ENCODE measurements at places on chromosomes 3 and 15. TPM values are rescaled to one million over a fixed set of nuclear protein-coding genes. Genes with fewer than 3 reads are reported as not detected.

The SGO1 gene
- 0.73 TPM for total RNA-seq

The CAPN3 gene
- 4.1 TPM for total RNA-seq

The TOPBP1 gene
- 77.0 TPM for total RNA-seq

The GPR15 gene
- 40.1 TPM for total RNA-seq

The LDHAL6B gene
- total RNA-seq: not detected

The AADACL2 gene
- total RNA-seq: not detected

The SNX1 gene
- 29.2 TPM for total RNA-seq

The CYP8B1 gene
- total RNA-seq: under 0.01 TPM

The ERICH6 gene
- 0.21 TPM for total RNA-seq

The PLA2G4B gene
- 4.2 TPM for total RNA-seq

The KCNH8 gene
- total RNA-seq: 1.0 TPM

The GOLGA8H gene
- total RNA-seq: 0.21 TPM

The ZNF80 gene
- total RNA-seq: 1.2 TPM

The DGKG gene
- 2.5 TPM for total RNA-seq

The MELTF gene
- 9.1 TPM for total RNA-seq

The KLF13 gene
- 151 TPM for total RNA-seq

The TF gene
- not detected for total RNA-seq

The SLC35G2 gene
- 0.21 TPM for total RNA-seq

The MTFMT gene
- 7.8 TPM for total RNA-seq

The CLSTN2 gene
- total RNA-seq: not detected

The SCAANT1 gene
- total RNA-seq: not detected

The GOLGA8N gene
- 6.1 TPM for total RNA-seq

The SAMMSON gene
- not detected for total RNA-seq

The CNTN4 gene
- total RNA-seq: not detected

The CGNL1 gene
- under 0.01 TPM for total RNA-seq

The PDCD10 gene
- 82.0 TPM for total RNA-seq

The PLA2G4F gene
- total RNA-seq: not detected

The CCR1 gene
- 60.7 TPM for total RNA-seq

The ITIH1 gene
- total RNA-seq: 0.52 TPM

The SLC22A13 gene
- total RNA-seq: not detected

The MITF gene
- 2.1 TPM for total RNA-seq

The RMDN3 gene
- total RNA-seq: 13.9 TPM

The RASGRF1 gene
- not detected for total RNA-seq

The PRTG gene
- total RNA-seq: under 0.01 TPM

The MESP1 gene
- total RNA-seq: not detected

The MYZAP gene
- 5.1 TPM for total RNA-seq

The MESP2 gene
- not detected for total RNA-seq

The GOLGA6L4 gene
- total RNA-seq: 0.42 TPM

The EAF2 gene
- total RNA-seq: 13.4 TPM

The SH3GL3 gene
- total RNA-seq: not detected

The FOXL2NB gene
- total RNA-seq: under 0.01 TPM

The MYD88 gene
- 23.1 TPM for total RNA-seq

The CLRN1 gene
- not detected for total RNA-seq

The ZIC4 gene
- total RNA-seq: not detected
